ENCODE measurements at places on chromosomes 12 and 14.
A peak's percentile ranks its signal among the peaks of the same experiment; 100 is the strongest.

GRCh38 chr14:38387821-38388220 is 131.9 kb upstream of the CLEC14A start:
- DNase-seq, result no peak

GRCh38 chr12:20950248-20950647 is 139.7 kb downstream of the SLCO1B3 start:
- DNase-seq, result no peak

- no peak for DNase-seq
Observed at GRCh38 chr12:17348311-17348710, 741.7 kb downstream of the RERGL start.

DNA sequence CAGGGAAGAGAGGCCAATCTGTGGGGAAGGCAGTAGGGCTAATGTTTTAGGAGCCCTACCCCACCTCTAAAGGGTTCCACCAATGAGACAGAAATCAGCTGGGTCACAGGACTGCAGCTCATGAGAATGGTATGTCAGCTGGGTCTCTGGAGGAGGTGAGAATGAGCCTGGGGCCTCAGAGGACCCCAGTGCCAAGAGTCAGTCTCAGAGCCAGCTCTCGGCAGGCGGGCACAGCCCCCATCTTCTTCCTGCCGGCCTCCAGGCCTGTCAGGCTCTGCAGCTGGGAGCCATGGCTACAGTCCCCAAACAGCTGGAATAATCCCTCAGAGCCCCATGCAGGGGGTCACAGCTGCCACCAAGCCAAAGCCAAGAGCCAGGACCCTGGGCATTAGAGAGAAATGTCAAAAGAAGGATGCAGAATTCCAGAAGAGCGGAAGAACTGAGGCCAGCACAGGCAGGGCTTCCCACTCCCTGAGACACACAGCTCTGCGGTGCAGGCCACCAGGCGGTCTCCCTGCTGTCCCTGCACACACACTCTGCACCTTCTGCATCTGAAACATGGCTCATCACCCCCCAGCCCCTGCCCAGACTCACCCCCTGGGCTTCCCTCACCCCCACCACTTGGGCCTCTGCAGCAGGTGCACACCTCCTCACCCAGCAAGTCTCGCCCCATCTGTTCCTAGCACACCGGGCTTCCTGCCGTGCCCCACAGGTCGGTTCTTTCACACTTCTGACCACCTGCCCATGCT is 26.0 kb downstream of the ITPK1 start:
- DNase-seq, result no peak

DNA sequence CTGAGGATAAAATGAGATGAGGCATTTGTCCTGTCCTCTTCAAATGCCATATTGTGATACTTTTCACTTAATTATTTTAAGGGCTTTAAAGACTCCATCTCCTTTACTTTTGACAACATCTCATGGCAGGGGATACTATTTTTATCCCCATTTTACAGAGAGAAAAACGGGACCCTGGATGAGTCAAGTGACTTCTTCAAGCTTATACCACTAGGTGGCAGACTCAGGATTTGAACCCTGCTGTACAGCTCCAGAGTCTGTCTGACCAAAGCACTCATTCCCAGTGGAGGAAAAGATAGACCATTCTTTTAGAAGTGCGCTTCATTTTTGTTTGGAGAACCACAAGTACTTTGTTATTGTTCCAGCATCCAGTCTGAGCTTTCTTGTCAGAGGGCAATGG is 1.7 kb upstream of the SMOC1 start:
- DNase-seq, result peak; percentile 55

DNA sequence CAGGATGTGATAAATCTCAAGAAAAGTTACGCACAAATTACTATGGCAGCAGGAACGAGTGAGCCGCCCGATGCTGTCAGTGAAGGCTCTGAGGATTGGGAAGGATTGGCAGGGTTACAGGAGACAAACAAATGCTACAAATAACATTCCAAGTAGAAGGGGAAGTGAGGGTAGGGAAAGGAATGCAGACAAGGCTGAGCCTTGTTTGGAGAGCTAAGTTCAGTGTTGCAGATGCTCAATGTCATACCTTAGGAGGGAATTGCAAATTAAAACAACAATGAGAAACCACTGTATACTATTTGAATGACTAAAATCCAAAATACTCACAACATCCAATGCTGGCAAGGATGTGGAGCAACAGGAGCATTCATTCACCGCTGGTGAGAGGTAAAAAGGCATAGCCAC is 1.3 kb downstream of the CLEC9A start:
- DNase-seq, result no peak

GRCh38 chr12:59020073-59020946 is 100.0 kb upstream of the LRIG3 start:
- no peak for DNase-seq

- no peak for DNase-seq
Observed at GRCh38 chr12:64044191-64044590, 177.9 kb downstream of the KICS2 start.

DNA sequence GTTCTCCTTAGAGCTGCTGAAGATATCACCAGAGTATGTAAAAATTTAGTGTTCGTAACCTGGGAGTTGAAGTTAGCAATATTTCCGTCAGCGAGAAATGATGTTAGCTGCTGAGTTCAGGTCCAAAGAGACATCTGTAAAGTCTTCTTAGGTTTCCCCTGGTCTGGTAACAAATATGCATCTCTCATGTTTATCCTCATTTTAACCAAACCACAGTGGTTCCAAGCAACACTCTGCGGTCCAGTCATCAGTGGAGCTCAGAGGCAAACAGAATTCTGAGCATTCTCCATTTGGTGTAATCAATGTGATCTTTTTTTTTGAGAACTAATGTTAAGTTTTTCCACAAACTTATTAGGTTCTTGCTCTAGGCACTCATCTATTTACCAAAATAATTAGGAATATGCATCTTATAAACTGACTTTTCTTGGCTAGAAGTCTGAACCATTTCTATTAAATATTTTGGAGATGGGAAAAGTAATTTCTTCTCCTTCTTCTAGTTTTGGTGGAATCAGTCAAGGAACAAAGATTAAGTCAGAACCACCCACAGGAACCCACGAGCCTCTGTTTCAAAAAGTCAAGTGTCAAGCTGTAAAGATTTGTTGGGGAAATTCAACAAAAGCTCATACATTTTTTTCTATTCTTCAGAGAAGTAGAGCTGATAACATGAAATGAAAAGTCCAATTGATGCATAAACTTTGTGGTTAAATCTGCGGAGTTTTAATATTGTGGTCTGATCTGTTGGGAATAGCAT is 64.7 kb downstream of the IFNG start:
- DNase-seq, result no peak

GRCh38 chr12:100954118-100954517 is 159.5 kb downstream of the ANO4 start:
- DNase-seq, result no peak

DNA sequence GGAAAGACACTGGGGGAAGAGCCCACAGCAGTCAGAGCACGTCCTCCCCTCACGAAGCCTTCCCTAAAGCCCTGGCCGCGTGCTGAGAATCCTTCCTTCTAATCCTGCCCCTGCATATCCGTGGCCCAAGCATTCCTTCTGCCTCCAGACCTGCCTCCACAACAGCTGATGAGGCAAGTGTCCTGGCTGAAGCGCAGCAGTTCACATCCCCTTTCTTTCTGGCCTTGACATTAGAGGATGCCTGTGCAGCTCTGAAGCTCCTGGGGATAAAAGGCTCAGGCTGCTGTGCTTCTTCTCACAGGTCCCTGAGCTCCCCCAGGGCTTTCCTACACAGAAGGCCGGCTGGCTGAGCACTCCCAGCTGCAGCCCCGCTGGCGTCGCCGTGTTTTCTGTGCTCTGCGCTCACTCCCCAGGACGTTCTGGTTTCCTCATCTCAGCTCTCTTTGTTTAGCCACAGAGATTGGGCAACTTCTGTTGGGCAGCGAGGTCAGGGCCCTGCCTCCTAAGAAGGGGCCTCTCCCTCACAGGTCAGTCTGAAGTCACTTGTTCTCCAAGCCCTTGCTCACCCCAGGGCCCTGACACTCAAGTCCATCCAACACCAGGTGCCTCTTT is 45.8 kb downstream of the NINJ2 start:
- no peak for DNase-seq

GRCh38 chr12:43349863-43350262 is 202.1 kb downstream of the ADAMTS20 start:
- DNase-seq, result peak; percentile 17

DNA sequence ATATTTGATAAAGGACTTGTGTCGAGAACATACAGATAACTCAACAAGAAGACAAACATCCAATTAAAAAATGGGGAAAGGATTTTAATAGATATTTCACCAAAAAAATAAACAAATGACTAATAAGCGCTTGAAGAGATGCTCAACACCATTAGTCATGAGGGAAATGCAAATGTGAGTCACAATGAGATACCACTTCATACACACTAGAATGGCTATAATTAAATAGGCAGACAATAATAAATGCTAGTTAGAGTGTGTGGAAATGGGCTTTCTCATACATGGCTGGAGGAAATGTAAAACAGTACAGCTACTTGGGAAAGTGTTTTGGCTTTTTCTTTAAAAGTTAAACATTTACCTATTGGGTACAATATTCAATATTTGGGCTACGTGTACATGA is 34.8 kb downstream of the DLK1 start:
- DNase-seq, result no peak

- no peak for DNase-seq
Observed at GRCh38 chr14:30958555-30959407, 66.7 kb upstream of the AP4S1 start.

GRCh38 chr12:10783252-10783651 is 19.2 kb downstream of the TAS2R7 start:
- DNase-seq, result no peak

DNA sequence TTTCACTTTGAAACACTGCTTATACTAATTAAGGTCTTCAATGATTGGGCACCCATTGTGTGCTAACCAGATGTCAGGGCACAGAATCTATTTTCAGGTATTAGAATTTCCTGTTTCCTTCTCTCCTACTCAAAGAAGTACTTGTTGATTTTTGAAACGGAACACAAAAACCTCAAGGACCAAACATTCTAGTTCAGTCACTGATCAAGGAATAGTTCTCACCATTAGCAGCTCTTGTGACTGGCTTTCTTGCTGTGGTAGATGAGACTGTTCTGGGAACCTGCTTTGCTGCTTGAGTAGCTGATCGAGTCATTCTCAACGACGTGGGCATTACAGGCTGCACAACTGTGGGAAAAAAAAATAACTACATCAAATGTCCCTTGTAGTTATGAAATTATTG is 11.0 kb downstream of the DLGAP5 start:
- no peak for DNase-seq

DNA sequence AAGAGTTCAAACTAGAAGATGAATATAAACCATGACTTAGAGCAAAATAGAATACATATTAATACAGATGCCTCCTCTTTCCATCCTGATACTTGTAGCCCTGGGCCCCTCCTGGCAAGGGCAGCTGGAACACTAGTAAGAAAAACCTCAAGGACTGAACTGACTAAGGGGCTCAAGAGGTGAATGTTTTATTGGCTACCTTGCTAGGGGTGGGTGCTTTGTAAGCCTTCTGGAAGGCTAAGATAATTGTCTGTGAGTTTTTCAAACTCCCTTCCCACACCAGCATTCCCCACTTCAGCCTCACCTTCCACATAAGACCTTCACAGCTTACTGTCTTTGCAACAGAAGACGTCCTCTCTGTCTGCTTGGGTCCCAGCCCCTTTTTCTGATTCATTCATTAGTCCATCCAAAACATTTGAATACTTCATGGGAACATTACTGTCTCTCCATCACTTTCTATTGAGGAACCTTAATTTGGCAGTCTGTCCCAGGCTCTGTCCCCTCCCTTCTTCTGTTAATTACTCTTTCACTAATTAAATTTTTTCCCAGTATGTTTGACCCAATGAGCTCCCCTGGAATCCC is 1.1 kb upstream of the MARCHF9 start:
- no peak for DNase-seq

DNA sequence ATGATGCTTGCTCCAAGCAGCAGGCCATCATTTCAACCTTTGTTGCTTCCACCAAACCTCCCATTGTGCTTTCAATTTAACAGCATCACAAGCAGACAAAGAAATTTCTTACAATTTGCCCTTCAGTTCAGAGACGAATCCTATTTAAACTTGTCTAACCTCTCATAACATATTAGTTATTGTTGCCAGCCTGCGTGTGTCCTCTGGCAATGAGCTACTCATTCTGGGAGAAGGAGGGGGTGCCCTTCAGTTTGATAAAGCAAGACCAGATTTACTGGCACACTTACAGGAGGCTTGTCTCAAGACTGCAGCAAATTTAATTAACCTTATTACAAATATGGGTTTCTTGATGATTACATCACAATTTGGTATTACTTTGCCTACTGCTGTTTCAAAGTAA is 203.6 kb upstream of the SOX5 start:
- DNase-seq, result peak; percentile 56

- DNase-seq, result no peak
Observed at GRCh38 chr14:103830511-103831270, 16.7 kb downstream of the PPP1R13B start.

- DNase-seq, result no peak
Observed at GRCh38 chr14:106210650-106211049, 684.3 kb downstream of the TMEM121 start.

DNA sequence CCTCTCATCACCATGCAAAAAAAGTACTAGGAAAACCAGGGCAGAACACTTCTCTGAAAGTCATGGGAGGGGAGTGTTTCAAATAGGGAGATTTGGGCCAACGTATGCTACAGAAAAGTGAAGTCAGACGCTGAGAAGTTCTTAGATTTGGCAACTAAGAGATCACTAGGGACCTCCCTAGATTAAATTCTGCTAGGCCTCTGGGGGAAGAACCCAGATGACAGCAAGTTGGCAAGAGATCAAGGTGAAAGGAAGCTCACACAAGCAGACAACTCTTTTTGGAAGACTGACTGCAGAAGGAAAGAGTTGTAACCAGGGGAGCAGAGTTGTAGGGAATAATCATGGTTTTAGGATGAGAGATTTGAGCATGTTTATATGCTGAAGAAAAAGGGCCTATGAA is 20.7 kb downstream of the IQSEC3 start:
- no peak for DNase-seq

GRCh38 chr12:4555804-4556203 is 6.2 kb upstream of the DYRK4 start:
- DNase-seq, result no peak

DNA sequence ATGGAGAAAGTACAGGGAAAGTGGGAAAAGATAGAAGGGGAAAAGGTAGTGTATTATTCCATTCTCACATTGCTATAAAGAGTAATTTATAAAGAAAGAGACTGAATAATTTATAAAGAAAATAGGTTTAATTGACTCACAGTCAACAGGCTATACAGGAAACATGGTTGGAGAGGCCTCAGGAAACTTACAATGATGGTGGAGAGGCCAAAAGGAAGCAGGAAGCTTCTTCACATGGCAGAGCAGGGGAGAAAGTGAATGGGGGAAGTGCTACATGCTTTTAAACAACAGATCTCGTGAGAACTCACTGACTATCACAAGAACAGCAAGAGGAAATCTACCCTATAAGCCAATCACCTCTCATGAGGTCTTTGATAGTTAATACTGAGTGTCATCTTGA is 725.0 kb upstream of the FLRT2 start:
- no peak for DNase-seq
